MM.1S (cell line): ENCODE measurements at places on chromosomes 7 and 10.
A peak's percentile ranks its signal among the peaks of the same experiment; 100 is the strongest.

- DNase-seq, result no peak
Measured at GRCh38 chr7:139455789-139456188, 27.7 kb downstream of the KLRG2 start.

- no peak for DNase-seq
Measured at GRCh38 chr10:69630651-69631400, 779 bp downstream of the FAM241B start.

DNA sequence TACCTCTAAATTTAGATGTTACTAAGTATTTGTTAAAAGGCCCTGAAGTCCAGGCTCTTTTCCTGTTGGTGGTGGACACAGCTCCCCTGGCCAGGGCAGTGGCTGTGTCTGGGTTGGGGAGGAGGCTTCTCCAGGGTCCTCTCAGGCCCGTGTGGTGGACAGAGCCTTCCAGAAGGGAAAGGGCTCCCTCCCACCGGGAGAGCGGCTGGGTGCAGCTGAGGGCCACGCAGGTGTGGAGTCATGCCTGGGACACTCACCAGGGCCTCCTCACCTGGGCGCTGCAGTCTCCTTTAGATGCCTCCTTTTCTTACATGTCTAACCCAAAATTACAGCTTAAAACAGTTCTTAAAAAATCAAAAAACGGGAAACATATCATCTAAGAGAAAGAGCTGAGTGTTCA lies 128.2 kb upstream of the TCERG1L start:
- DNase-seq, result no peak

GRCh38 chr10:63267414-63268148 lies 134.5 kb downstream of the NRBF2 start:
- peak; percentile 26 for DNase-seq

DNA sequence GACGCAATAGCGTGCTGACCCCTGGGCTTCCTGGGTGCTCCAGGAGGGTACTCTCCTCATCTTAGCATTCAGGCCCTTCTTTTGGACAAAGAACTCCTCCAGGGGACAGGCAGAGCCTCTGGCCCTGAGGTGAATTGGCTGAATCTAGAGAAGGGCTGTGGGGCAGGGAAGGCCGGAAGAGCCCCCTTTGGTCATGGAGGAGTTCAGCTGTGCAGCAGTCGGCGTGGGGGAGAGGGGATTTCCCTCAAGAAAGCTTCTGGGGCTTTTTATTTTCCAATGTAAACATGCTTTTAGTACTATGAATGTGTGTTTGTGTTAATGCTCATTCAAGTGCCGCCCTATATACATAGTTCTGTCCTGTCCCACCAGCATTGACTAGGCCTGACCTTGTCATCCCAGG lies 38.8 kb downstream of the FIGNL1 start:
- DNase-seq, result no peak

GRCh38 chr10:110865809-110866482 lies 5.8 kb upstream of the PDCD4 start:
- DNase-seq, result peak; percentile 40

GRCh38 chr10:127142136-127142535 lies 54.3 kb downstream of the INSYN2A start:
- DNase-seq, result no peak

DNA sequence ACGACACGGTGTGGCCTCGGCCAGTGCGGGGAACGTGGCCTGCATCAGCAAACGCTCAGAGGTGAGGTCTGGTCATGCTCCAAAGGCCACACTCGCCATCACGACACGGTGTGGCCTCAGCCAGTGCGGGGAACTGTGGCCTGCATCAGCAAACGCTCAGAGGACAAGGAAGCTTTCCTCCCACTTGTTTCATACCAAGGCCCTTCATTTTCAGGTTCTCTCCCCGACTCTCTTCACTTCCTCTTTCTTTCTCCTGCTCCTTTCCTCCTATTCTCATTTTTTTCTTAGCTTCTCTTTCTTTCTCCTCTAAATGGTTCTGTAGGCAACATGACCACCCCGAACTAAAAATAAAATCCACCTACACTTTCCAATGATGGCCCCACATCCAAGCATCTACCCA lies 384.4 kb upstream of the SHH start:
- DNase-seq, result no peak

- no peak for DNase-seq
Measured at GRCh38 chr7:25424113-25424512, 195.8 kb upstream of the NPVF start.

- DNase-seq, result no peak
Measured at GRCh38 chr7:48097521-48098231, 8.6 kb downstream of the UPP1 start.

DNA sequence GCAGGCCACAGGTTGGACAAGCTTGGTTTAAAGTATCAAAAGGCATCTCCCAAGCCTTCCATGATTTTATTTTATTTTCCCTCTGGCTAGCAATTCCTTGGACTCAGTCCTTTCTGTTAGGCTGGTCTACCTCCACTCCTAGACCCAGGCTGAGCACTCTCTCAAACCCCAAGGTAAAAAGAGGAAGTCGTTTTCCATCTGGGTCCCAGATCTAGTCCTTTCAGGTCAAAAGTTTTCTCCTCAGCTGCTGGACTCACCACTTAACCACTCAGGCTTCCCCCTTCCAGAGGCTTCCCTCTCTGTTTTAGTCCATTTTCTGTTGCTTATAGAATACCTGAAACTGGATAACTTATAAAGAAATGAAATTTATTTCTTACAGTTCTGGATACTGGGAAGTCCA lies 252.3 kb upstream of the MKLN1 start:
- DNase-seq, result no peak

DNA sequence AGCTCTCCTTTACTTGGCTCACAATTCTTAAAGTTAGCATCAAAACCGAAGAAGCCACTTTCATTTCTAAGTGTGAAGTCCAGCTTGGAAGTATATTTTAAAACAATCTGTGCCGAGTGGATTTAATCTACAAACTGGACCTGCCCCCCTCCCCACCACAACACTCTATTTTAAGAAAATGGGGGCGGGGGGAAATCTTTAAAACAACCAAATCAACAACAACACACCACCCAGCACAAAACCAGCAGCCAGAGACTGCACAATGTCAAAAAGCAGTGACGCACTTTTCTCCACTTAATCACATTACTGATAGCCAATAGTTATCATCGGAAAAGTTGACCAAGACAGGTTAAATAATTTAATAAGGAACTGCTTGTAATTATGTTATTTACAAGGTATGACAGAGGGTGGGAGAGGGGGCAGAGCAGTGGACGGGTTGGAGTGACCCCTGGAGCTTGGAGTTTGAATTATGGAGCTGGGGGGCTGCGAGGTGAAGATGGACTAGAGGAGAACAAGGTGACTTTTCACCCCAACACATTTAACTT lies 2.8 kb downstream of the EBF3 start:
- no peak for DNase-seq

GRCh38 chr10:90884431-90884830 lies 12.7 kb downstream of the RPP30 start:
- no peak for DNase-seq

DNA sequence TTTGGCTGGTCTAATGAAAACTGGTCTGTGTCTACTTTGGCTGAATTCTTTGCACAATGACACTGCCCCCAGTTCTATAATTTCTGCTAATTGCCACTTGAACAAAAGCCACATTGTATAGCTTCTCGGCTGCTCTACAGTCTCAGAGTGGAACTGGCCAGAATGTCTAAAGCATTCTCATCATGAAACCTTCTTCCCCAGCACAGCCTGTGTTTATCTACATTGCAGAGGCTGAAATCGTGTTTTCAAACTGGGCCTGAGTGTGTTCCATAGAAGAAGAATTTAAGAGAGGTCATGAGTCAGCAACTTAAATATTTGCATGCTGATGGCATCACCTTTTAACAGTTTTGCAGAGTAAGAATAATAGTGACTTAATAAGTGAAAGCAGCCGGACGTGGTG lies 177.2 kb downstream of the BUB3 start:
- no peak for DNase-seq
